Epithelial cell of esophagus (primary cell): ENCODE measurements at places on chromosomes 12 and 14.

DNA sequence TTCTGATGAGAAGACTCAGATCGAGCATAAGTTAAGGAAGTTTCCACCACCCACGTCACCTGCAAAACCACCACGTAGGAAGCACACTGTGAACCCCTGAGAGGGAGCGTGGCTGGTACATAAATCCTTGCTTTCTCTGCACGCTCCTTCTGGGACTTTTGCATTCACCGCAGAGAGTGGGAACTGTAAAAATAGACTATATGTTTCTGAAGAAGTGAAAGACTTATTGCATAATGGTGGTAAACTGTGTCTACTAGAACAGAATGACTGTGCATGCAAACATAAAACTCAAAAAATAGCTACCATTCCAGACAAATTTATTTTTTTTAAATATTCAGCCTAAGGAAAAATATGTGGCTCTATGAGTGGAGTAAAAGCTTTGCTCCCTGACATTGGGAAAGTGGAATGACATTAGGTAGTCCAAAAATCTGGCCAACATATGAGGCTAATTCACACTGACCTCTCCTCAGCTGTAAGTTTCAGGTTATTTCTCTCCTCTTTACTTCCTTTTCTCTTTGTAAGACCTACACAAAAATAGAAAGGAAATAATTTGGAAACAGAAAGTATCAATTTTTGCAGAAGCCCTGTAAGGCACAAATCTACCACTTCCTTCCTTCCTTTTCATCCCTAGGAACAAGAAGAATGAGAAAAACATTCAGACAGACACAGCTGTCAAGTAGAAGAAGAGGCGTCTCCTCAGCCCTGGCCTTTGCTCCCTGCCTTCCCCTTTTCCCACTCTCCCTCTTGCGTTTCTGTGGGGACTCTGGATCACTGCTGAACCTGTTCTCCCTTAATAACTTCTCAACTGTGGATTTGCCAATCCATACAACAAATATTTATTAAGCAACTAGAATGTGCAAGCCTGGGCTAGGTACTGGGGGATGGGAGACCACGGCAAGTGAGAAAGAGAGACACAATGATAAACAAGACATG, 264.3 kb upstream of the FOXN3 start:
- DNase-seq = peak; percentile 9

- DNase-seq = no peak
Measured at GRCh38 chr14:101032433-101032832, 128.9 kb upstream of the RTL1 start.

DNA sequence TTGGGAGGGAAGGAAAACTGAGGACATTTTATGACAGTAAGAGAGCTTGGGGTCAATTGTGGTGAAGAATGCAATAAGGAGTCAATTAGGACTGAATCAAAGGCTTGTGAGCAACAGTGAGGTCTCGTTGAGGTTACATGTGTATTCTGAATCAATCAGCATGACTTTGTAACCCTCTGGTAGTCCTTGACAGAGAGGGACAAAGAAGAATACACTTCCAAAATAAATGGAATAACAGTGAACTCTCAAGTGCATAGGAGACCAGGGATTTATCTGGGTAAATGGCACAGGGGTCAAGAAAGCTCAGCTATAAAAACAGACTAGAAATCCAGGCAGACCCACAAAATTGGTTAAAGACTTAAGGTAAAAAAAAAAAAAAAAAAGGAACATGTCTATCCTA, 85.1 kb upstream of the NAV3 start:
- no peak for DNase-seq

GRCh38 chr14:30349520-30349919, 209.4 kb upstream of the G2E3 start:
- DNase-seq = no peak

GRCh38 chr14:32183151-32184058, 18.4 kb upstream of the RNU6-7 start:
- no peak for DNase-seq

DNA sequence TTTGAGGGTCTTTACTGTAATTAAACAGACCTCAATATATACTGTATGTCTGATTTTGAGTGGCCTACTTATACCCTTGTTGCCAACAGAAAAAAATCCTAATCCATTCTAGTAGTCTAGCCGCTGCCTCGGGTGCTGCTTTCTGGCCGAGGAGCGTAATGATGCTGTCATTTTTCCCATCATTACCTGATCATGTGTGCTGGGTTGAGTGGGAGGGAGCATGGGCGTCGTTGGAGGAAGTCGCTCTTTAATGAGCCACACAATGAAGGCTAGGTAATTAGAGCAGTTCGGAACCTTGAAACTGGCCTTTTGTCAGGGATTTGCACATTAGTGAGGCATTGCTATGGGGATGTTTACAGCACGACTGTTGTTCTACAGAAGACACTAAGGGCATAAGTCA, 76.1 kb upstream of the RFX4 start:
- no peak for DNase-seq

GRCh38 chr12:82437744-82438143, 79.4 kb downstream of the METTL25 start:
- no peak for DNase-seq

DNA sequence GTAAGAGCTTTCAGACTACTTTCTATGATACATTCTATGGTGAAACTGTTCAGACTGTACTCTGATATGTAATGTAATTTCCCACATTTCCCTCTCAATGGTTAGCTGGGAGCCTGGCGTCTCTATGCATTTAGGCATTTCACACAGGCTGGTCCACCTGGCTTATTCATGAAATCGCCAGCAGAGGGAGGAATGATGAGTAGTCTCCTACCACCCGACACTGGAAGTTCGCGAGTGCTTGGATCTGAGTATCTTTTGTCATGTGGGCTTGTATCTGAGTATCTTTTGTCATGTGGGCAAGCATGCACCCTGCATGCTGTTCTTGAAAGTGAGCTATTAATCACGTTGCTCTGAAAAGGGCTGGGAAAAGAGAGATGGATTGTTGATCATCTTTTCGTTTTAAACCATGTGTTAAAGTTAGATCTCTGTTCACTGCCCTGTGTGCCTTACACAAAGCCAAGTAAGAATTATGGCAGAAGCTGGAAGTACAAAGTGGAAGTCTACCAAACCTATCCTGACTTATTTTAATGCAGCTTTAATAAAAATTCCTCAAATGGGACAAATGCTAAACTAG, 235.0 kb downstream of the ATP23 start:
- peak; percentile 36 for DNase-seq

DNA sequence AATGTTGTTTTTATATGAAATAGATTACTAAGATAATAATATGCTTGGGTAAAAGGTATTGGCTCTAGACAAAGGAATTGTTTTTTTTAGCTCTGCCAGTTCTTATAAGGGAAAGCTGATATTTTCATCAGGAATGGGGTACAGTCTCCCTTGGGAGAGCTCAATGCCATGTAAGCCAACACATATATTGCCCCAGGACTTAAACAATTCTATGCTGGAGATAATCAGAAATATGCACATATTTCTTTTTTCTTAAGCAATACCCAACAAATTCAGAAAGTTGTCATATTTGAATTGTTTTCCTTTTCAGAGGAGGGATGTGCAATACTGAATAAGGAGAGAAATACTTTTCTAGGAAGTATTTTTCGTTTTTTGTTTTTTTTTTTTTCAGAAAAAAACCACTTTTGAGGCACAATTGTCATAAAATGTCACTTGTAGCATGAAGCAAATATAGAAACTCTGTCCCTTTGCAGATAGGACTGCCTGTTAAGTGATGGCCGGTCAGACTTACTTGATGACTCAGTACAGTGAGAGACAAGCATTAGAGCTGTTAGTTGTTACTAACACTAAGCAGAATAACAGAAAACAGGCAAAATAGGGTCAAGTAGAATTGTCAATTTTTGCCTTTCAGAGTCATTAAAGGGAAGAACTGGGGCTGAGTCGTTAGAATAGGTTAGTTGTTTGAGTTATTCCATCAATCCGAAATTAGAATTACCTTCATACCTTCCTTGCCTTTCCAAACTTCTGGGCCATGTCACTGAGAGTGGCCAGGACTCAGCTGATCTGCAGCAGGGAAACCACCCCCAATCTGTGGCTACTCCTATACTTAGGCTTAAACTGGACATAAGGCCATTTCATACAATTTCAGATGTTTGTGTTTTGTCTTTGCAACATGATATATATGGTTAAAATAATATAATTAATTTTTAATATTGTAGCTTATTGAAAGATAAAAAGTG, 168.1 kb downstream of the SLC38A4 start:
- DNase-seq = peak; percentile 21

DNA sequence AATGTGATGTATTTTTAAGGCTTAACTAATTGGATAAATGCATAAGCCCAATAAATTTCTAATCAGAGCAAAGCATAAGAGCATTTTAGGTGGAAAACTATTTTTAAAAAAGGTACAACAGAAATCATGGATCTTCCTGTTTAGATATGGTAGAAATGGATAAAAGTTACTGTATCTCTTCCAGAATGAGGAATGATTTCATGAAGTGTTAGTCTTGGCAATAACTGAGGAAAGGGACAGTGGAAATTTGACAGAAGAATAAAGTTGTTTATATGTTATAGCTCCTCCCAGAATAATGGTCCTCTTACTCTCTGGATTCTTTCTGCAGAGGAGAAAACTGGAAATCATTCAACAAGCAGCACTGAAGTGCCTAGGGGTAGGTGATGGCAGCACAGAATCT, 32.4 kb upstream of the BMAL2 start:
- no peak for DNase-seq

DNA sequence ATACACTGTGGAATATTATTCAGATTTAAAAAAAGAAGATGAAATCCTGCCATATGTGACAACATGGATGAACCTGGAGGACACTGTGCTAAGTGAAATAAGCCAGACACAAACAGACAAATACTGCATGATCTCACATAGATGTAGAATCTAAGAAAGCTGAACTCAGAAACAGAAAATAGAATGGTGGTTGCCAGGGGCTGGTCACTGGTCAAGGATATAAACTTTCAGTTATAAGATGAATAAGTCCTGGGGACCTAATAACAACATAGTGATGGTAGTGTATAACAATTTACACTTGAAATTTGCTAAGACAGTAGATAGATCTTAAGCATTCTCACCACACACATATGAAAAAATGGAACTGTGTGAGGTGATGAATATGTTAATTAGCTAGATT, 161.3 kb upstream of the TMCC3 start:
- DNase-seq = no peak

- DNase-seq = no peak
Measured at GRCh38 chr12:128150961-128151360, 116.0 kb upstream of the TMEM132C start.
